Daoy (cell line): ENCODE measurements at places on chromosomes 11 and 22. TPM values are rescaled to one million over a fixed set of nuclear protein-coding genes. Genes with fewer than 3 reads are reported as not detected.
A peak's percentile ranks its signal among the peaks of the same experiment; 100 is the strongest.

DNA sequence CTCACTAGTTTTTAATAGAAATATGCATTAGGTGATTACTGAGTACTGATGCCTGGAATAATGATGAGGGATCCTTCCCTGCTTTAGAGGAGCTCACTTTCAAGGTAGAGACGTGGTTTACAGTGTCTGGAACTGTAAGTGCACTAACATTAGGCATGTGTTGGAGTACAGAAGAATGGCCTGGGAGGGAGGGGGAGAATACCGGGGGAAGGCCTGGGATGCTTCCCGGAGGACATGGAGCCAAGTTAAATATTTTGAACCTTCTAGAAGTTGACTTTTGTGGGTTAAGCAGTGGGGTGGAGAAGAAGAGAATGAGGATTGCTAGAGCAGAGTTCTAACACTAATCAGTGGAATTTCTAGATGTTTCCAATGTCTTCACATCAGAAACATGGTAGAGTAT lies 261.6 kb downstream of the NELL1 start:
- DNase-seq, result no peak

DNA sequence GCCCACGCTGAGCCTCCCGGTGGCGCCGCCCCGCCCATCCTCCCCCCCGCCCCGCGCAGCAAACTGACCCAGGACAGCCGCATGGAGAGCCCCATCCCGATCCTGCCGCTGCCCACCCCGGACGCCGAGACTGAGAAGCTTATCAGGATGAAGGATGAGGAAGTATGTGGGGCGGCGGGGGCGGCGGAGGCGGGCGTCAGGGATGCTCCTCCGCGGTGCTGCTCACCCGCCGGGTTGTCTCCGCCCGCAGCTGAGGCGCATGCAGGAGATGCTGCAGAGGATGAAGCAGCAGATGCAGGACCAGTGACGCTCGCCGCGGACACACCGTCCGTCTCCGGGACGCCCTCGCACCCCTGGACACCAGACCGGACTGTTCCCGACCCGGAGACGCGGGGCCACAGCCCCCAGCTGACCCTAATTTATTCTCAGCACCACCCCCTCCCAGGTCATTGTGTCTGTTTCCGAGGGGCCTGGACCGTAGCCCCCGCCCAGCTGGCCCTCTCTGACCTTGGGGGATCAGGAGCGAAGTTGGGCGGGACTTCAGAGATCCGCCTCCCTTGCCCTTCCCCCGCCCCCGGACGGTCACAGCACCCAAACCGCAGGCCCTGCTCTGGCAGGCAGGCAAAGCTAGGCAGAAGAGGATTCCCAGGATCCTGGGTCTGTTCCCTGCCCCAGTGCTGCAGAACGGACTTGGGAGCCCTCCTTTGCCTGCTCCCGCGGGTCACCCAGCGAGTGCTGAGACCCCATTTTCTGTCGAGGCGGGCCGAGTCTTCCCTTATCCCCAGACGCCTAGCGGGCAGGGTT lies 959 bp upstream of the GP1BB start:
- DNase-seq, result no peak

DNA sequence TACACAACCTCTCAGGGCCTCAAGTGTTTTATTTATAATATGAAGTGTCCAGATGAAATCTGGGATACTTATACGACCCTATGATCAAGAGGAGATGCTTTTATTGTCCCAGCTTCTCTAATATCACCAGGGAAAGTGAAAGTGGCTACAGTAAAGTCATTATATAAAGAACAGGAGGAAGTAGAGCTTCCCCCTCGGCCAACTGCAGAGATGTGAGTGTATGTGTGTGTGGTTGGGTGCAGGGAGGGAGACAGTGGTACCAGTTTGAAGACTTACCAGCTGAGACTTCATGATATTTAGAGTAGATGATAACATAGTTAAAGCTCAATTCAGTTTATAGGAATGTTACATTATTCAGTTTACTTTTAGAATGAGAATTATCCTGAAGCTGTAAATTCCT lies 373.6 kb upstream of the DDI1 start:
- no peak for DNase-seq

- peak; percentile 59 for DNase-seq
Measured at GRCh38 chr11:17531636-17532113, 12.5 kb downstream of the USH1C start.

DNA sequence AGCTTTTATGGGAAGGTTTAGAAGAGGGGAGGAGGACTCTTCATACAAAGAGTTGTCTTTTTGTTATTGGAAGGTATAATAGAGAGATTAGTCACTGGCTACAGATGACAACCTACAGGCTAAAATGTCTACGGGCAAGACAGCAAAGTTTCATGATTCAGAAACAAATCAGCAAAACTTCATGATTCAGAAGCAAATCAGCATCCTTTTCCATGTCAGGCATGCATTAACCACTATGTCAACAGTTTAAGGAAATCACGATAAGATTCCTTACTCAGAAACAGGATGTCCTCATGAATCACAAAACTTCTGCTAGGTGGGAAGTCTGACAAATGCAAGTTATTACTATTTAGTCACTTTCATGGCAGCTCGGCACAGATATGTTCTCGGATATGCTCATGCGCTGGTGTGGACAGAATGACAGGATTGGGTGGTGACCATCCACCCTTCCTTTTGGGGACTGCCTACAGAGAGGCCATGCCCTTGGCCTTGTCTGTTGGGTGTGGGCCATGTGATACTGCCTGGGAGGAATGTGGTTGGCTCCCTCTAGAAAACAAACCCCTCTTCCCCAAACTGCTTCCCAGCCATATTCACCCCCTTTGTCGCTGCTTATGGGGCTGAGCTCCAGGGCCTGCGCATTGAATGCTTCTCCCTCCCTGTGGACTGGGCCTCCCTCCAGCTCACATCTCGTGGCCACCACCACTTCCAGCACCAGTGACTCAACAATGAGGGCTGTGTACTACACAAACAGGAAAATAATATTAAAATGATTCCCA lies 10.1 kb downstream of the C11orf91 start:
- DNase-seq, result peak; percentile 97

DNA sequence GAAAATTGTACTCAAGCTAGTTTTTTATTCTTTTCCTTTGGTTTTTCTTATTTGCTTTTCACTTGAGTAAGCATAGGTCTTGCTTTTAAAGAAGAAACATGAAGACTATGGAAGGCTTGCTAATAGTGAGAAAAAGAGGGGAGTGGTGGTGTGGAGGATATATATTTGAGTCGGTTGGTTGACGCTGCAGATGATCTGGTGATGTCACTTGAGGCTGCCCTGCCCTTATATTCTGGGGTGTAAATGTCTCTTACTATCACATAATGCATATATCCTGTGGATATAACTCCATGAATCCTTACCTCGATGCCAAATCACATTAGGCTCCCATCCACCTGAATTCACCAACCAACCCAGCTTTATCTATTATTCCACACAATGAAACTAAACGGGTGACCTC lies 2.9 kb downstream of the GRIA4 start:
- no peak for DNase-seq

DNA sequence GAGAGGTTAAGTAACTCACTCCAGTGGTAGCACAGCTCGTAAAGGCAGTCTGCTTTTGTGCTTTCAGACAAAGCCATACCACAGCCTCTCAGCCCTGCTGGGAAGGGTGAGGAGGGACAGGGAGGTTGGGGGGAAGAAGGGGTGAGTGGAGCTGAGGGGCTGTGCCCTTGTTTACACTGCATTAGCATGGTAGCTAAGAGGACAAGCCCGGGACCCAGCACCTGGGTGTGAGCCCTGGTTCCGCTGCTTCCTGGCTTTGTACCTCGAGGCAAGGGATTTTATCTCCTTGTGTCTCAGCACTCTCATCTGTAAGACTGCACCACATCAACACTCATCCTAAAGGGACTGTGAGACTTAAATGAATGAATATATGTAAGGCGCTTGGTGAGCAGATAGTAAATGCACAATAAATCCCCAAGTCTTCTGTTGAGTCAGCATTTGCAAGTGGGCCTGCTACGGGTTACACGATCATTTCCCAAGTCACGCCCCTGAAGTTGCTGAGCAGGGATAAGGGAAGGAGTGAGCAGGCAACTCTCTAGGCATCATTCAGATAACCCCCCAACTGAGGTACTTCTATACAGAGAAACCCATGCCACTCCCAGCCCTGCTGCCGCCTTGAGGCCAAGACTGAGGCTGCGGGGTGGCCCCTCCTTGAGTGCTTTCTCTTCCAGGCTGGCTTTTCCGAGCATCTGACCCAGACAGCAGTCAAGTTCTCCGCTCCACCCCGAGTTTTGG lies 7.5 kb downstream of the RASD2 start:
- no peak for DNase-seq

DNA sequence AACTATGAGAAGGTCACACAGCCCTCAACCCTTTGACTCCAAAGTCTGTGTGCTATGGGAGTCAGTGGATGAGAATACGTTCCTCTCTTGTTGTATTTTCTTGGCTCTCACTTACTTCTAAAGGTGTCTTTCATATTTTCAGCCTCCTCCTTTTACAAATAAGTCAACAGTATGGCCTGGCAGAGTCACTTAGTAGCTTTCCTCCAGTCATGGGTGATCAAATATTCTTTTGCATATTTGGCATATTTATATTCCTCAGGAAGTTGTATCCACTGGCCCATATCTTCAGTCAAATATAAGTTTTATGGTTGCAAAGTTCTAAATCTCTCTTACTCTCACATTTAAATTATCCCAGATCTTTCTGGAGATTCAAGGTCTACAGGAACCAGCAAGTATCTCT lies 327.5 kb downstream of the ETS1 start:
- DNase-seq, result no peak

DNA sequence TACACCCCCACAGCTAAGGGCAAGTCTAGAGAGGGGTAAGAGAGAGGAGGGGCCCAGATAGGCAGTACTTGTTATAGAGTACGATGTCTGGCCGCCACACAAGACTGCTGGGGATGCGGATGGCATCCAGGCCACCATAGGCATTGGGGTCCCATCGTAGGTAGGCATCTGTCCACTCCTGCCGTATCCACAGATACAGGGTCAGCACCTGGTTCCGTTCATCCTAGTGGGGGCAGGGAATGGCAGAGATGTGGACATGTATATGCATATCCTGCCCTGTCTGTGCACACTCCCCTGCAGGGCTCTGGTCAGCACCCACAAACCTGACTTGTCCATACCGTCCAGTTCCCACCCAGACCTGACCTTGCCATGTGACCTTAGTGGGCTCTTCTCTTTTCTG lies 2.1 kb downstream of the CHRNA10 start:
- no peak for DNase-seq

DNA sequence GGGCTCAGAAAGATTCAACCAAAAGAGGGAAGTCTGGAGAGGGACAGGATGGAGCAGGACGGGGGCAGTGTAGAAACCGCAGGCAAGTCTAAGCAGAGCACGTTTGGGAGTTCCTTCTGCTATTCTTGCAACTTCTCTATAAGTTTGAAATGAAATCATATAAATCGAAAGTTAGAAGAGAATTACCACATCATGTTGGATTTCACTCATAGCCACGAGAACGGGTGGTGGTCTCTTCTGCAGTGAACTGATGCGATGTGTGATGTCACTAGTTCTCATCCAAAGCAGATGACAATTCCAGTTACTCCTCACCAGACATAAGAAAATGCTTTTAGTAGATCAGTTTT lies 36.0 kb downstream of the KCNQ1 start:
- DNase-seq, result no peak

DNA sequence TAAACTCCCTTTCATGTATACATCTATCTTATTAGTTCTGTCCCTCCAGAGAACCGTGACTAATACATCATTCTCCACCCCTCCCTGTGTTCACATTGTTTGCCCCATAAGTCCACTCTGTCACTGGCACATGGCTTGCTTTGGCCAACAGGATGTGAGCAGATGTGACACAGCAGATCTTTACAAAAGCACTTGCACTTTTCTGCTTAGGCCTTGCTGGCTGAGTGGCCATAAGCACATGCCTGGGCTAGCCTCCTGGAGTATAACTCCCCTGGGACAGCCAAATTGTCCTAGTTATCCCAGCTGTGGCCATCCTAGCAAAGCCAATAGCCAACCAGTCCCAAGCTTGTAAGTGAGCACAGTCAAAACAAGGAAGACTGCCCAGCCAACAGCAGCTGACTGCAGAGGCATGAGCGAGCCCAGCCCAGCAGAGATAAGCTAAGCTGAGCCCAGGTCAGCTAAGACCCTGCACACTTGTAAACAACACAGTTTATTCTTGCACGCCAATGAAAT lies 9.7 kb upstream of the RCN1 start:
- peak; percentile 28 for DNase-seq

RPUSD4 gene
- 19.0 and 30.4 TPM in 2 replicates for total RNA-seq

MIOX gene
- total RNA-seq, result not detected in 2 replicates

WBP2NL gene
- total RNA-seq, result not detected in 2 replicates

HBB gene
- not detected in 2 replicates for total RNA-seq

MYRF gene
- 0.68 and 2.1 TPM in 2 replicates for total RNA-seq

CD248 gene
- 0.06 TPM in 1 of 2 replicates, not detected in the other for total RNA-seq

RNF215 gene
- total RNA-seq, result 9.8 and 19.2 TPM in 2 replicates

ZNF408 gene
- 10.4 and 21.0 TPM in 2 replicates for total RNA-seq

NPAS4 gene
- 0.11 TPM in 1 of 2 replicates, not detected in the other for total RNA-seq

OVCH2 gene
- not detected in 2 replicates for total RNA-seq

MFRP gene
- not detected in 2 replicates for total RNA-seq

C11orf65 gene
- total RNA-seq, result 0.29 and 9.4 TPM in 2 replicates

FAM168A gene
- total RNA-seq, result 8.9 and 11.6 TPM in 2 replicates

RBMXL2 gene
- total RNA-seq, result not detected in 2 replicates
